ENCODE measurements at places on chromosomes 16 and 17. TPM values are rescaled to one million over a fixed set of nuclear protein-coding genes. Genes with fewer than 3 reads are reported as not detected.

CES3 gene
- 0.48 TPM for total RNA-seq

CDK5RAP3 gene
- total RNA-seq = 217 TPM

GRCh38 chr16:81745704-81746558 is 33.2 kb upstream of the PLCG2 start:
- peaks cover 8% of the 10 kb centered on the region for H3K27me3 ChIP-seq
- no peaks in the 10 kb centered on the region for H3K36me3 ChIP-seq
- peak; percentile 76 for DNase-seq
- peaks cover 6% of the 10 kb centered on the region for H3K4me1 ChIP-seq
- H3K27ac ChIP-seq = peak overlapping the region; percentile 76

DNA sequence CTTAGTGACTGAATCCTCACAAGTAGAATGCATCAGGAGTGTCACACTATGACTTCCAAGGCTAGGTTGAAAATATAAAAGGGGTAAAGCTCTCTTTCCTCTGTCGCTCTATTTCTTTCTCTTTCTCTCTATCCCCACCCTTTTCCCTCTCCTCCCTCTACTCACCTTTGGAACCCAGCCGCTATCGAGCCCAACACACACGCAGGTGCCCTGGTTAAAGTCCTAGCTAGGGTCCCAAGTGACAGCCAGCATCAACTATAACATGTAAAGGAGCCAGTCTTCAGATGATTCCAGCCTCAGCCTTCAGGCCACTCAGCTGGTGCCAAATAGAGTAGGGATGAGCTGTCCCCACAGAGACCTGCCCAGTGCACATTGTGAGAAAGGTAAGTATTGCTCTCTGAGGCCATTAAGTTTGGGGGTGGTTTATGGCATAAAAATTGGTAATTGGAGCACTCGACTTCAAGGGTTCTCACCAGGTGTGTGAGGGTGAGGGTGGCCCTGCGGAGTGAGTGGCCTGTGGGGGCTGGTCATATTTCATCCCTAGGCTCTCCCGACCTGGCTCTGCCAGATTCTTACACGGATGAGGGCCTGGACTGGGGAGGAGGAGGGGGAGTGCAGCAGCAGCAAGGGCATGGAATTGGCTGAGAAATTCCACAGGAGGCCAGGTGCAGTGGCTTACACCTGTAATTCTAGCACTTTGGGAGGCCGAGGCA is 14.9 kb upstream of the C16orf54 start:
- peaks cover 12% of the 10 kb centered on the region for H3K4me1 ChIP-seq
- H3K4me3 ChIP-seq = peak overlapping the region; percentile 28
- no peaks in the 10 kb centered on the region for H3K27me3 ChIP-seq
- H3K27ac ChIP-seq = peak overlapping the region; percentile 79

DNA sequence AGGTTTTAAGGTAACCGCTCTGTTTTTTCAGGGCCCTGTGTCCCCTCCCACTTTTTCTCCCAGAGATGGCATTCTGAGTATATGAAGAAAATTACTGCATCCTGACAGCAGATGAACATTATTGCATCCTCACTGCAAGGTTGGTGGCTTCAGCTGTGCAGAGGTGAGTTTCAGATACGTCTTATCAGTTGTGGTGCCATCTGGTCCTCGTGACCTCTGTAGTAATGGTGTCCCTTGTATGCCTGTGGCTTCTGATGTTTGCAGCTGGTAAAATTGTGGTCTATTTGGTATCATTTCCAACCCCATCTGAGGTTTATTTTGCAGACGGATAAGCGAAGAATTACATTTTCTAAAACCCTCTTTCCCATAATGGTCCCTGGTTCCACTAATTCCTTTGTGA is 417.0 kb downstream of the HS3ST3B1 start:
- no peak overlapping the region for H3K27ac ChIP-seq
- DNase-seq = no peak
- no peaks in the 10 kb centered on the region for H3K4me1 ChIP-seq
- H3K27me3 ChIP-seq = no peaks in the 10 kb centered on the region
- no peak overlapping the region for H3K4me3 ChIP-seq

GRCh38 chr17:48139944-48140343 is 32.4 kb downstream of the SNX11 start:
- H3K27ac ChIP-seq = no peak overlapping the region
- DNase-seq = no peak

DNA sequence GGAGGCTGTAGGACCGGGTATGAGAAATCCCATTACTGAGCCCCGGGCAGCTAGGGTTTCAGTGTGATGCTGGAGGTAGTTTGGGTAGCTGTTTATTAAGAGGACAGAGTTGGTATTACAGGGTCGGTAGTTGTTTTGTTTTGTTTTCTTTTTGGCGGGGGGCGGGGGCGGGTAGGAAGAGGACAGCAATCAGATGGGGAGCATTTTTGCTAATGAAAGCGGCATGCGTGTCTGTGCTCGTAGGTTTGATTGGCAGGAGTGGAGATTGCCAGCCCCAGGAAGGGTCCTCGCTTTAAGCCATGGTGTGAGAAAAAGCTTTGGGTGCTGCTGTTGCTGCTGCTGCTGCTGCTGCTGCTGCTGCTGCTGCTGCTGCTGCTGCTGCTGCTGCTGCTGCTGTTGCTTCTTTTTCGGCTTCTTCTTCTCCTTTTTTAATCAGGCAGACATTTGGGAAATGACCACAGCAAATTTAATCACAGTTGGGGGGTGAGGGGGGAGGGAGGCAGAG is 498.5 kb upstream of the ZFHX3 start:
- no peaks in the 10 kb centered on the region for H3K36me3 ChIP-seq
- peaks cover 60% of the 10 kb centered on the region for H3K27me3 ChIP-seq
- DNase-seq = no peak
- H3K4me1 ChIP-seq = peaks cover 56% of the 10 kb centered on the region
- no peak overlapping the region for H3K27ac ChIP-seq
